ENCODE measurements at places on chromosomes 12 and 14. TPM values are rescaled to one million over a fixed set of nuclear protein-coding genes. Genes with fewer than 3 reads are reported as not detected.

CLEC7A gene
- total RNA-seq = 51.1 TPM

KLRC1 gene
- total RNA-seq = 2.5 TPM

DNA sequence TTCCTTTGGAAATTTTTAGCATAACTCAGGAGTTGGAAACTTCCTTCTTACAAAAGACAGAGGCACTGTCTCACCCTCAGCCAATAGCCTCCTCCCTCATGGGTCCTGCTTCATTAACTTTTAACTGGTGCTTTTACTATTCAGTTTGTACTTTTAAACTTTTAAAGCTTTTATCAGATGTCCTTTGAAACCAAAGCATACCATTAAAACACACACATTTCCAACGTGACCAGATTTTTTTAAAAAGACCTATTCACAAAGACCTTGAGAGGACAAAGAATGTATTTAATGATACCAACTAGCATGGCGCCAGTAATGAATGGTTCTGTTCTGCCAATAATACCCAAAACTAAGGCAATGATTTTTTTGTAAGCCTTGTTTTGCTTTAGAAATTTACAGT lies 173.6 kb upstream of the EEA1 start:
- no peak for DNase-seq

KRT71 gene
- total RNA-seq = not detected

PLCZ1 gene
- not detected for total RNA-seq

- no peak for DNase-seq
These were observed 669 bp upstream of the CDKN3 start for GRCh38 chr14:54396183-54396492.

GLT8D2 gene
- 9.1 TPM for total RNA-seq

- DNase-seq = no peak
These were observed 37.9 kb downstream of the ISCA2 start for GRCh38 chr14:74531467-74531866.

KRT73 gene
- total RNA-seq = 0.52 TPM

GRCh38 chr12:61504396-61505080 lies 755.7 kb upstream of the USP15 start:
- DNase-seq = no peak
